GM19239 (cell line): ENCODE measurements at places on chromosomes 7 and 10.

DNA sequence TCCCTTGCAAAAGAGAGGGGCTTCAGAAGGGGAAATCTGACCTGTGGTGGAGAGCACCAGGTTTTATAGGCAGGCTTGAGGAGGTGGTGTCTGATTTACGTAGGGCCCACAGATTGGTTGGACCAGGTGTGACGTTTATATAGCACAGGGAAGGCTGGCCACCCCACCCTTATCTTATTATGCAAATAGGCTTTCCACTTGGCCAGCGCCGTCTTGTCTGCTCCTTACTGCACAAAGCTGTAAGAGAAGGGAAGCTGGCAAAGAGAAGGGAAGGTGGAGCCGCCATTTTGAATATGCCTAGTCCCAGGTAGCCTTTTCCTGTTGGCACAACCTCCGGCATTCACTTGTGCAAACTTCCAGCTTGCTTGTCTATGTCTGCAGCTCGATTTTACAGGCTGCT is 221.4 kb downstream of the GATA3 start:
- DNase-seq: no peak

DNA sequence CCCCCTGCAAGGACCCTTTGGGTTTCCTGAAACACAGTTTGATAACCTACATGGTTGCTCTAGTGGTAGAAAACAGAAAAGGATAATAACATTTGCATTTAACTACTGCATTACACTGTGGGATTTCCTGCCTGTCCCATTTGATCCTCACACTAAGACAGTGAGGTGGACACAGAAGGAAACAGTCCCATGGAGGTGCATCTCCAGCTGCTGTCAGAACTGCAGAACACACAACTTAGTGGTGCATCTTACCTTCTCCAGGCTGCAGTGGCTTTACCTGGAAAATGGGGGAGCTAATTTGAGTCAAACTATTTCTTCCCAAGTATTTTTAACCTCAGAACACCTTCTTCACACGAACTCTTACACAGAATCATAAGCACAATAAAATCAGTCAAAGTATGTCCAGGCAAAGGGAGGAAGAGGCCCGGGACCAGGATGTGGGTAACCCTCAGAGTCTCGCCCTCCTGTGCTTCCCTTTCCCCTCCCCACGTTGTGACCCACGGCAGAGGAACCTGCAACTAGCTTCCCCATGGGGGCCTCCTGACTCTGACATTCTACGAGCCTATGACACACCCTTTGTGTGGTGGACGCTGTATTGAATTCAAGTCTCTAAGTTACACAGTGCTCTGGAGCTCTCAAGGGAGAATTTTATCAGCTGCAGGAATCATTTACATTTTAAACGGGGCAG is 33.7 kb downstream of the SCRN1 start:
- peak; percentile 41 for DNase-seq

DNA sequence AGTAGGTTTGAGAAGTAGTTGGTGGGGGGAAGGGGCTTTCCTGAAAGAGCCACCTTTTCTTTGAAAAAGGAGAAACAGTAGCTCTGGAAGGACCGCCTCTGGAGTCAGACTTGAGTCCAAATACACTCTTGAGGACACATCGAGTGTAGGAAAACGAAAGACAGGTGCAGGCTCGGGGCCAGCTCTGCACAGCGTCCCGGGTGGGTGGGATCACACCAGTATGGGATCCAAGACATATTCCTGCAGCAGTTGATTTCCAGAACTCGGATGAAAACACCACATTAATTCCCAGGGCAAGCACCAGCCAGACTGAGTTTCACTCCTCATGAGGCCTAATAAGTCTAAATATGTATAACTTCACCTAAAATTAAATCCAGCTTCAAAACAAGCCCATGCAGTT is 61.4 kb downstream of the ASB13 start:
- no peak for DNase-seq

GRCh38 chr7:17815318-17815717 is 125.0 kb downstream of the SNX13 start:
- no peak for DNase-seq

GRCh38 chr7:101422356-101423195 is 59.9 kb downstream of the COL26A1 start:
- DNase-seq: no peak

DNA sequence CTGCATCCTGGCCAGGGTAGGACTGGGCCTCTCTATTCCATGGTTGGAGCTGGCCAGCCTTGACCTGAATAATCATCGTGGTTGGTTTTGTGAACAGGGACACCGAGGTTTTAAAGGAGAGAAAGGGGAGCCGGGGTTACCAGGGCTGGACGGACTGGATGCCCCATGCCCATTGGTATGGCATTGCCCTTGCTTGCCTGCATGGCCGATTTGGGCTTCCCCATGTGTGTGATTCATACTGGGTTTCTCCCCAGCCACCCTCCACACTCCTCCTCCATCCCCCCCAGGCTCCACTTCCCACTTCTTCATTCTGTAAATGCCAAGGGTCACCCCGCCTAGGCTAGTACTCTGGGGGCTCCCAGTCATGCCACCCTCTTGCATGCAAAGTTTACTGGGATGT is 98.8 kb upstream of the MACROH2A2 start:
- no peak for DNase-seq

- DNase-seq: no peak
Observed at GRCh38 chr10:79472951-79473350, 27.5 kb upstream of the ZCCHC24 start.

DNA sequence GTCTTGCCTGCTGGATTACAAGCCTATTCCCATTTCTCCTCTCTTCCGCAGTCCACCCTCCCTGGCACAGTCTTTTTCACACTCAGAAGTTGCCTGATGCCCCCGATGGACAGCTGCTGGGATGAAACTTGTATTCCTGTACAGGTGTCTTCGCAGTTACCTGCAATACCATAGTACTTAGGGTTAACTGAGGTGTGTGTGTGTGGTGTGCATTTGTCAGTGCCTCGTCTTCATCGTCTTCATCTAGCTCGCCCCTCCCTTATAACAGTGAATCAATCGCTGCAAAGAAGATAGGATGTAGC is 11.0 kb downstream of the NXPH1 start:
- DNase-seq: no peak

DNA sequence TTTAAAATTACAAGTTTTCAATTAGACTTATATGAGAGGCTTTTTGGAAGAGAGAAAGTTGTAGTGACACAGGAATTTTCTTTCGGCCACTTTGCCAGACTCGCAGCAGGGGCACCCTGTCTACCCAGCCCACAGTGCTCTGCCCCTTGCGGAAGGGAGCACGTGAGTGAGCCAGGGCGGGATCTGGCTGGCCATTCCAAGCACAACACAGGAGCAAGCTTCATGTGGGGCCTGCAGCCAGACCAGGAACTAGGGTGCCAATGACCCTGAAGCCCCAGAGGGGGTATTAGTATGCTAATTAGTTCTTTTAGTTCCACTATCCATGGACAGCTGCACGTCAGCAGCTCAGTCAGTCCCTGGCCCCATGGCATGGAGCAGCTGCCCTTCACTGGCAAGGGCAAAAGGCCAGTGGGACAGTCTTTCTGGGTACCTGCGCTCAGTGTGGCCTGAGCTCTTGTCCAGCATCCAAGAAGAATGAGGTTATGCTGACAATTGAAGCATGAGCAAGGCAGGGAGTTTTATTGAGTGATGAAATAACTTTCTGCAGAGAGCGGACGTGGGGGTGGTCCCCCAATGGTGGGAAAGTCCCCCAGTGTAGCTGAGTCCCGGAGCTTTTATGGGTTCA is 251.1 kb upstream of the CSTF2T start:
- DNase-seq: no peak

DNA sequence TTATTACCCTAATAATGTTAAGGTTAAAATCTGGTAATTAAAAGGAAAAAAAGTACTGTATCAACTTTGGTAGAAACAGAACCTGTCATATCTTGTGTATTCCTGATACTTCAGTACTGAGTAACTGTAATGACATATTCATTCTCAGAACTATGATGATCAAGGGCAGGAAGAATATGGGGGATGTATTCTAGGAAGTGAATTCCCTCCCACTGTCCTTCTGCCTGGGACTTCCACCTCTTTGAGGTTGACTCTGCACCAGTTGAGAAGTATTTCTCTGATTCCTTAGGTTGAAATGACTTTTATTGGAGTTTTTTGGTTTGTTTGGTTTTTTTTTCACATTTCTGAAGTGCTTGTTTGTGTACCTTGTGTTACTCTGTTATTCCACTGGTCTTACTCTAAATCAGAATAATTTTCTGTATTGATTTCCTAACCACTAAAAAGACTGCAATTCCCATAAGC is 36.9 kb downstream of the WASL start:
- no peak for DNase-seq

GRCh38 chr7:2796358-2797352 is 47.5 kb downstream of the GNA12 start:
- DNase-seq: no peak

DNA sequence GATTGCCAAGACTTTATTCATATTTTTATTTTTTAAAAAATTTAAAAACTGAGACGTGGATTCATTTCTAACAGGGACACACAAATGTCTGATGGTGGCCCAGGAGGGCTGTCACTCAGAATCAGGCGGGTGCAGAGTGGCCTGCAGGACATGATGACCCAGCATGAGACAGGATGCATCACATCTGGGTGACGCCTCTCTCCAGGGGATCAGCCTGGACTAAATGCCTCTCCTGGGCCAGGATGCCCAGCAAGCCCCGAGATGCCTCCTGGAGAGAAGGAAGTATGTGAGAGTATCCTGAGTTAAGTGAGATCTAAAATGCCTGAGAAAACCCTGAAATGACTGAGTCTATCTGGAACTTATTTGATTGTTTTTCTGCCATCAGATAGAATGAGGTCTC is 16.9 kb upstream of the MTURN start:
- no peak for DNase-seq

GRCh38 chr7:132110692-132111091 is 465.6 kb downstream of the PLXNA4 start:
- DNase-seq: no peak

GRCh38 chr10:119595676-119596515 is 868 bp downstream of the TIAL1 start:
- no peak for DNase-seq

DNA sequence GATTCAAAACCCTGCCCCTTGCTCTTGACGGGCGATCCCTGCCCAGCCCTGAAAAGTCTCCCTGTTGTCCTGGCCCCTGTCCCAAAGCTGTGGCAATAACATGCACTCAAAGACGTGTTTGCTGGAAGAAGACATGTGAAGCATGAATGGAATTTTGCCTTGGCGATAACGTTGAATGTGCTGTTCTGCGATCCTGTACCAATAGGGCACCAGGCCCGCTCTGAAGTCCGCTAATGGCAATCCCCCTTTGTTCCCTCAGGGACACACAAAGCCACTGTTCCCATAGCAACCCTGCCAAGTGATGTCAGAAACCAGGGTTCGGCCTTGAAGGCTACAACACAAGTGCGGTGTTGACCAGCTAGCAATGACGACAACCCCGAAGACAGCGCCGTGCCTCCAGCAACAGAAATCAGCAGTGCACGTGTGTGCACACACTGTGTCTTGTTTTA is 284.6 kb downstream of the KLF6 start:
- DNase-seq: no peak

DNA sequence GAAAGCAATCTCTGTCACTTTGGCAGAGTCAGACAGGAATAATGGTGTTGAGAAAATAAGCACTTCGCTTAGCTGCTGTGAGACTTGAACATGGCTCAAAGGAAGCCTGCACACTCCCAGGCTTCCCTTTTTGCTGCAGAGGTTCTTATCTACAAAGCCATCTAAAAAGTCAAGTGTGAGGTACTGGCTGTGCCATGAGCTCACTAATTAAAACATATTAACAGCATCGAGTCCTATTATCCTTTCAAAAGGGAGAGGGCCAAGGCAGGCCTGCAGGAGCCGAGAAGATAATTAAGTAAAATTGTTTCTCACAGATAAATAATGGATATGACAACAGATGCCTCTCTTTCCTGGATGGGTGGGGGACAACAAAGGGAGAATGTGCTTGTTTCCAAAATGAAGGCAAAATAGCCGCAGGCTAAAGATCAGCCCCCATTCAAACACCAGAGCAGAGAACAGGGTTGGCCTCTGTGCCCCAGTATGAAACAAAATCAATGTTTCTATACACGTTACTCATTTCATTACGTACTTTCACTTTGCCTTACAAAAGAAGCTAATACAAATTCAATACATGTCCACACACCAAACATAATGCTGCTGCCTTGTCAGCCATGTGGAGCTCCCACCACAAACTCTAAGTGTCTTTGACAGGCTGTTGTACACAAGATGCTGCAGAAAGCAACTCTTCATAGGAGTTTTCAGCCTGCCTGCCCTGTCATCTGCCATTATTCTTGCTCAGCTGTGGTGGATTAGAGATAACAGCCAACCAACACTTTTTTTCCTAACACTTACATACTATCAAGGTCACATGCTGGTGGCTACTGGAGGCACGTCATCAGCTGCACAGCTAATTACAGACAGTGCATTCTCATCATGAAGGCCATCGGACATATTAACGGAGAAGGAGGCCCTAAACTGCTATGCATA is 55.3 kb downstream of the ELAPOR2 start:
- no peak for DNase-seq

GRCh38 chr7:82438521-82438920 is 5.1 kb downstream of the CACNA2D1 start:
- no peak for DNase-seq

DNA sequence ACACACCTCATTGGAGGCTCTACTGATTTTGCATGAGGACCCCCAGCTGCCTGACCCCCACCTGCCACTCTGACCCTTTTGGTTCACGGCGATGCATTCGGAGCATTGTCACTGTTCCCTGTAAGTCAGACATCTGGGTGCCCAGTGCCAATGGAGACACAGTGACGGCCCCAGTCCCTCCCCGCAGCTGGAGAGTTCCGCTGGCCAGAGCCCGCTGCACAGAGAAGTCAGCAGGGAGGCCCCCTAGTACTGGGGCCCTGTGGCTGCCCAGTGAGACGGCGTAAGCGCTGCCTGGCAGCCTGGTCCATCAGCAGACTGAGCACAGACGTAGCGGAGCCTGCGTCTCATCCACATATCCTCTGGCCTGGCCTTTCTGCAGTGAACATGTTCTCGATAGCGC is 77.5 kb downstream of the NKX6-2 start:
- DNase-seq: no peak

- no peak for DNase-seq
Observed at GRCh38 chr7:99707096-99707495, 27.3 kb upstream of the CYP3A5 start.

- DNase-seq: no peak
Observed at GRCh38 chr10:86285136-86285790, 81.3 kb downstream of the GRID1 start.

DNA sequence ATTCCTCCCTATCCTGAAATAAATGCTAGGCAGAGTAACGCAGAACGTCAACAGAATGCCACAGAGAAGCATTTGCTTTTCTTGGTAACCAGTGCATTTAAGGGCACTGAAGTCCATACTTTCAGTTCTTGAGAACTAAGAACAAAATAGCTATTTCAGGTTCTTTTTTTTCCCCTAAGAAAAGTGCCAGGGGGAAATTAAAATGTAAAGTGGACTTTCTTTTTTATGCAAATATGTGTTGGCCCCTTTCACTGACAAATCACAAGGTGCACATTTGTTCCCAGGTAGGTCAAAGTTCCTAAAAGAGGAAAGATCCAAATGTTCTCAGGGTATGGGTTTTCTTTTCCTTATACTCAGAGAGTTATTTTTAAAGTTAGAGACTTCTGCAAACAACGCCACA is 151.5 kb downstream of the HPSE2 start:
- no peak for DNase-seq

GRCh38 chr10:14539176-14539575 is 208.5 kb upstream of the FRMD4A start:
- no peak for DNase-seq

- DNase-seq: no peak
Observed at GRCh38 chr7:12637819-12638592, 49.4 kb upstream of the ARL4A start.

GRCh38 chr10:104284846-104285245 is 15.9 kb downstream of the GSTO2 start:
- no peak for DNase-seq

GRCh38 chr7:94433224-94433623 is 38.5 kb downstream of the COL1A2 start:
- no peak for DNase-seq

- DNase-seq: no peak
Observed at GRCh38 chr7:52352013-52352981, 683.1 kb upstream of the POM121L12 start.
